ENCODE measurements at places on chromosomes 12 and 14. TPM values are rescaled to one million over a fixed set of nuclear protein-coding genes. Genes with fewer than 3 reads are reported as not detected.
A peak's percentile ranks its signal among the peaks of the same experiment; 100 is the strongest.

The TMEM121 gene
- total RNA-seq = 3.7 TPM

The DDX11 gene
- total RNA-seq = 26.6 TPM

GRCh38 chr14:67522270-67522669, 10.8 kb upstream of the PLEKHH1 start:
- no peak for DNase-seq

DNA sequence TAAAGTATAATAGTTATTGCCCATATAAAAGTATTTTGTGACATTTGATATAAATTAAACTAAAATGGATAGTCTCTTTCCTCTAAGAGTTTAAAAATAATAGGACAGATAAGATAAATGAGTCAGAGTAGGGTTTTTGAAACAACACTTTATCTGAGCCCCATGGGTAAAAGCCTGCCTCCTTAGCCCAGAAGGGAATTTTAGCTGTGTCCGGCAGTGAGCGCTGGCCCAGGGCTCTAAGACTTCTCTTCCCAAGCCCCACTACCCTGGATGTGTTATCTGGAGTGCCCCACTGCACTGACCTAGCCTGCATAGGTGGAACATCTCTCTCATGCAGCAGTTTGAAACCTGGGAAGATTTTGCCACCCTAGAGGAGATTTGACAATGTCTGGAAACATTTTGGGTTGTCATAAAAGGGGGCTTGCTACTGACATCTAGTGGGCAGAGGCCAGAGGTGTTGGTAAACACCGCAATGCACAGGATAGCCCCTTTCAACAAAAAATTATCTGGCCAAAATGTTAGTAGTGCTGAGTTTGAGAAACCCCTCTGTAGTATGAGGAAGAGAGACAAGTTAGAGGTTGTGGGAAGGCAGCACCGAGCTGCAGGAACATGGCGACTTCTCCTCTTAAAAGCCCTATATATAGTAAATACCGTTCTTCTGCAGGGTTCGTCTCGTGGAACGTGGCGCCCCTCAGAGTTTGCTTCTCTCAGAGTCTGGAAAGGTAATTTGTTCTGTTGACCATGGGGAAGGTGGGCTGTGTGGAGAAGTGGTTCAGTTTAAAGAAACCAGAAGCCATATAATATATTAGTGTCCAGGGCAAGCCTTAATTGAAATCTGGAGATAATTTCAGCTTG, 29.3 kb upstream of the ATF1 start:
- peak; percentile 8 for DNase-seq

DNA sequence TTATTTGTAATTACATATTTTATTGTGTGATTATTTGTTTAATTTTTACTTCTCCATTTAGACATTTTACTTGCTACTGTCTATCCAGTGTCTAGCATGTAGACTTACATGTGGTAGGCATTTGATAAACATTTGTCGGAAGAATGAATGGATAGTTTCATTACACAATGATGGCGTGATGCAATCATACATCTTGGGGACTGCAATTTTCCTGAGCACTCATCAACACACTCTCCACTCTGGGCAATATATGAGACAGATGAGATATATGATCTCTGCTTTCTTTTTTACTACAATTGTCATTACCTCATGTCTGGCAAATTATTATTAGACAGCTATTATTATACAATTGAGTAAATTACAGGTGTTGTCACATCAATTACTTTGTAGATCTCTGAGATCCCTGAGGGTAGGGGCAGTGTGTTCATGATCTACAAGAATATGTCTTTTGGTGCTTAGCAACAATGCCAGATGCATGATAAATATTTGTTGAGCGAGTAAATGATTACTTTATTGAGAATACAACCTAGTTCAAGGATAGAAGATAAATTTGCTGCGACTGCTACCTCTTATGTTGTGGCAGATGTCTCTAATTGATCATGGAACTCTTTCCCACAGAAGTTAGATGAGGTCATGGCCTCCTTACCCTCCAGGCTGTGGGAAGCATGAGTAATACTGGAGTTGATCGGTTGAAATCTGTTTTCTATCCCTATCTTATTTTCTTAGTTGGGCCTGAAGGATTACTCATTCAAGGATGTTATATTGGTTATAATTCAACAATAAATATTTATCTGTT, 416.0 kb downstream of the LRIG3 start:
- DNase-seq = peak; percentile 64

DNA sequence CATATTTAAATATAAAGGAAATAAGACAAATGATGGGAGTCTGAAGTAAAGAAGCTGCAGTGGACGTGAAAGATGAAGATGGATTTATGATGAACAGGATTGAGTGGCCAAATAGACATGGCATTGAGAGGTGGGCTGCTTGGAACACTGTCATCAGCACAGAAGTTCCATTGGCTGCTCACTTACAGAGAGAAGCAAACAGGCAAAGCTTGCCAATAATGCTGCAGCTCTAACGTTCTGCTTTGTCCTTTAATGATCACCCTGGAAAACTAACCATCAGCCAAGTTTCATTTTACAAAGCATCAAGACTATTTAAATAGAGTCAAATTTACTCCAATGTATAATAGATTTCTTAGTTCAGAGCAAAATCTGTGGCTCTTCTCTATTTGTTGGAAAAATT, 721.4 kb downstream of the TMTC2 start:
- no peak for DNase-seq

GRCh38 chr14:55662752-55663151, 82.7 kb downstream of the KTN1 start:
- no peak for DNase-seq

GRCh38 chr12:91055976-91056375, 1.8 kb downstream of the KERA start:
- DNase-seq = peak; percentile 5

All from skin of body (tissue), 3 donors.